ENCODE measurements at places on chromosomes 6 and 20.

DNA sequence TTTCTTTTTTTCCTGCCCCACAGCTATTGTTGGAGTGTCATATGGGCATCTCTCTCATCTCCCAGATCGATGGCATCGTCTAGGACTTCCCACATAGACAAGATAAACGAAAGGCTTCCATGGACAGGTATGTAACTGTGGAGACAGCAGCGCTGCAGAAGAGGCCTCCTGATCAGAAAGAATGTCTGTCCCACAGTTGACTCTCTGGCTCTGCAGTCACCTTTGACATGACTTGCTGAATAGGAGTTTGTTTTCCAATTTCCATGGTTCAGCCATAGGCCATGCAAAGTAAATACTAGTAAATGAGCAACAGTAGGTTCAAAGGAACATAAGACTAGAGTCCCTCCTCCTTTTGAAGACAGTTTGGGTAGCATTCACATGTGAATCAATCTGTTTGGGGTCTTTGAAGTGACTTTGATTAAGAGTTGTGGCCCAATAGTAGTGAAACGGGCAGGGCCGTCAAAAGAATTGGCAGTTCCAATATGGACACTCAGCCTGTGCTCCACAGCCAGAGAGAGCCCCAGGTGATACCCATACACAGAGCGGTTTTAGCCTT, 134.7 kb upstream of the IFNGR1 start:
- DNase-seq, result no peak

GRCh38 chr6:18405477-18406293, 18.5 kb downstream of the RNF144B start:
- peak; percentile 55 for DNase-seq

GRCh38 chr6:102853249-102853955, 1459.9 kb downstream of the GRIK2 start:
- no peak for DNase-seq

GRCh38 chr6:7543789-7544424, 2.4 kb downstream of the DSP start:
- DNase-seq, result no peak

DNA sequence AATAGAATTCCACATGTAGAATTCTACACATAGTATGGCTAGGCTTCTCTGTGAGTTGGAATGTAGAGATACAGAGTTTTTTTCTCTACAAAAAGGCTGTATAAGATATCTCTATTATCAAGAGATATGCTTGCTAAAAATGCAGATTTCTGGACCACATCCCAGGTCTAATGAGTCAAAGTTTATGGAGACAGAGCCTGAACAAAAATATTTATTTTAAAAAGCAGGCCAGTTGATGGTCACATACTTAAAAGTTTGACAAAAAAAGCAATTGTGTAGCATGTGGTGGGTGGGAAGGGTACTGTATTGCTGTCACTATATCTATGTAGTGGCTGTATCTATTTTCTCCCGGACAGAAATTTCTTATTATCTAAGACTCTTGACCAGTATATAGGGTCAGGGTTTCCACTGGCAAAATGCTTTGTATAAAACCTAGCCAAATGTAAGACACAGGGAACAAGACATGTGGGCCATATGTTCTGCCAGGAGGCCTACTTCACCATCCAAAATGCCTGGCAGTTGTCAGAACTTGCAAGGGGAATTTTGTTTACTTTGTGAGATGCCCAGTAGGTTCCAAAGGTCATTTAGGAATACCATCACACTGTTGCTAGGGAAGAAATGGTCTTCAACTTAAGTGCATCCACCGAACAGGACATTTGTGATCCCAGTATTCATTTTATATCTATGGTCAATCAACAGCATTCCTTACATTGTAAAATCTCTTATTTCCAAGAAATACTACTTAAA, 60.6 kb downstream of the SHPRH start:
- no peak for DNase-seq

GRCh38 chr20:761418-762381, 6.6 kb downstream of the SLC52A3 start:
- no peak for DNase-seq

DNA sequence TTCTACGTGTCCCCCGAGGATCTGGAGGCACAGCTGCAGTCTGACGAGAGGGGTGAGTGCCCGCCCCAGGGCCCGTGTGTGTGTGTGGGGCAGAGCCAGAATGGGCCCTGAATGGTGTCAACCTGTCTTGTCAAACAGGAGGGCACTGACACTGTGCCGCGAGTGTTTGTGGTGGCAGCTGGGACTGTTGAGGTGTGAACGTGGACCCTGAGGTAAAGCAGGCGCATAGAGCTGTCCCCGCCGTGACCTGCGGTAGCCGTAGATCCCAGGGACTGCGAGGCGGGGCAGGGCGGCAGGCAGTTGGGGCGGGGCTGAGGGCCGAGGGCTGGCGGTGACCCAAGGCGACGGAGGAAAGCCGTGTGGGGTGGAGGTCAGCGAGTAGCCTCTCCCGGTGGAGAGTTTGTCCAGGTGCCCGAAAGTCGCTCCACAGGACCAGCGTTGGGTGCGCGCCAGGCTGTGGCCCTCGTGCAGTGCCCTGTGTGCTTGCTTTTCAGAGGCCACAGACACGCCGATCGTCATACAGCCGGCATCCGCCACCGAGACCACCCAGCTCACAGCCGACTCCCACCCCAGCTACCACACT, 25.2 kb downstream of the UCKL1 start:
- DNase-seq, result no peak

- DNase-seq, result no peak
Observed at GRCh38 chr20:45153147-45153546, 21.6 kb upstream of the PI3 start.

GRCh38 chr6:13302751-13303667, 25.3 kb downstream of the TBC1D7 start:
- DNase-seq, result peak; percentile 99

DNA sequence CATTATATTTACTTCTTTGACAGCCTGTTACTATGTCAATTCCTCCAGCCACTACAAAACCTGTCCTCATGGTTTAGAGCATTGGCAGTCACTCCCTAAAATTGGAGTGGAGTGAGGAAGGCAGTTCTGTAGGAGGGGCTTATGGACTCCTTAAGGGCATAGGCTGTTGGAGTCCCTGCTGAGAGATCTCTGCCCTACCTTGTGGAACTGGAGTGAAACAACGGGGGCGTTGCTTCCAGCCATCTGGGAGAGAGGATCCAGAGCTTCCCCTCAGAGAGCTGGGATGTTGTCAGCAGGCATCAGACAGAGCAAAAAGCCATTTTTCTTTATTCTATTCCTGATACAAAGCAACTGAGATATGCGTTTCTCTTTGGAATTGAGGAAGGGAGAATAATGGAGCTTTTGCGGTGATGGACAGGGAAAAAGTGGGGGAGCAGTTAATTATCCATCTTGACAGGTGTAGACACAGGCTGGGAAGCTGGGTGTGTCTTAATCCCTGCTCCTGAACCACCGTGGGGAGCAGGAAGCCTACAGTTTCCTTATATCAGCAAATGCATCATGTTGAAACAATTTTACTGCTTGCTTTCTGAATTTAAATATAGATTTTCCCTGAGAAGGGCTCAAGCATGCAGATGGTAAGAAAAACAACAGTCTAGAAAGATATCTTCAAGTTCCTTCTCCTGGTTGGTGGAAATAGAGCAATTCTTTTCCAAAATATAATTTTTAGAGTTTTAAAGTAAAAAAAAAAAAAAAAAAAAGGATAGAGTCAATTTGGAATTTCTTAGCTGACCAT, 402.5 kb downstream of the PLCB1 start:
- DNase-seq, result no peak

DNA sequence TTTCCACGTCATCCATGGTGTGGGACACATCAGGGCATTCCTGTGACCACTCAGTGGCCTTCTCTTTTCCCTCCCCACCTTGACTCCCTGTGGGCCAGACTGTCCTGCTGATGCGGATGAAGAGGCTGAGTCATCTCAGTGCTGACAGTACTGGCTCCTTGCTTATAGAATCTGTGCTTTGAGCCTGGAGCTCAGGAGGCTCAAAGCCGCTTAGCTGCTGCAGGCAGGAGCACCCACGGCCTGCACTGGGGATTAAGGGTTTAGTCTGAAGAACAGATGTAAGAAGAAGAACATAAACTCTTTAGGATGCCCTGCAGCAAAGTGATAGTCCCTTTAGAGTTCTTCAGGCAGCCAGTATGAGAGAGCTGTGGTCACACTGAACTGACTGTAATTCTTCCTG, 642.0 kb upstream of the CHD6 start:
- DNase-seq, result no peak

DNA sequence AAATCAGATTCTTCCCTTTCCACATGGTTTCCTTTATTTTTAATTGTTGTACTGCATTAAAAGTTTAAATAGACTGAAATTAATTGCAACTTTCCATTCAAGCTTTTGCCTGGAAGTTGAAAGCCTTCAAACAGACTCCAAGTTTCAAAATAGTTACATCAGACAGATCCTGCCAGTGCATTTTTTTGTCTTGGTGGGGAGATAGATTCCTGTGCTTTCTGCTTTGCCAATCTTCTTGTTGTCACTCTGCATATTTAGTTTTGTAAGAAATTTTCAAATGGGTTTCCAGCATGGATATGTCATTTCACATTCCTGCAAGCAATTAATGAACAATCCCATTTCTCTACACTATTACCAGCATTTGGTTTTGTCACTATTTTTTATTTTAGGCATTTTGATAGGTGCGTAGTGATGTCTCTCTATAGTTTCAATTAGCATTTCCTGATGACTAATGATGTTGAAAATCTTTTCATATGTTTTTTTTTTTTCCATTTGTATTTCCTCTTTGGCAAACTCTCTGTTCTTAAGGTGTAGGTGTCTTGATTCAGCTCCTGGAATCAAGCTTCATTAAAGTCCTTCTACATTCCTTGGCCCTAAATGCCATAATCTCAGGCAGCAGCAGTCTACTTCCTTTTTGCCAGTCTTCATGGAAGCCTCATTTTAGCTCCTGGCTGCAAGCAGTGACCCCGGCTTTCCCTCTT, 40.5 kb downstream of the SCP2D1 start:
- no peak for DNase-seq

DNA sequence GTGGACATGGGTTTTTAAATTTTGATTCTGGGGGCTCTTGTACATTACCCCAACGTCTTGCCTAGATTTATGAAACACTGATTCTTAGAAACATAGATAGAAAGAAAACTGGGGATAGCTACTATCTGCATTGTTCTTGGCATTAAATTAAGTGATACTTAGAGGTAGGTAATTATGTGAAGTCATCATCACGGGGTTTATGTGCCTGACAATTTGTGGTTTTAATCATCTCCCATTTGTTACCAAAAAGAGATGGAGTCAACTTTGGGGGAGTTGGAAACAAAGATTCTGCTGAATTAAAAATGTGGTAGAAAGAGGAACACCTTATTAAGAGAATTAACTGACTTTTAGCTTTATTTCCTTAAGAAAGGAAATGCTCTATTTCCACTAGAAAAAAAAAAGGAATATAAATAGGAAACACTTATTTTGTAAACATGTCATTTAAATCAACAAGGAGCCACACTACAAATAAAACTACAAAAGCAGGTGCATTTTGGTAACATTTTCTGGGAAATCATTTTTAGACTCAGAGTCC, 5.6 kb downstream of the TNFAIP3 start:
- DNase-seq, result no peak

- no peak for DNase-seq
Observed at GRCh38 chr6:42105156-42105648, 37.2 kb downstream of the C6orf132 start.

- DNase-seq, result no peak
Observed at GRCh38 chr6:34610819-34611477, 54.8 kb upstream of the SPDEF start.

GRCh38 chr6:14888575-14889000, 357.3 kb upstream of the JARID2 start:
- peak; percentile 39 for DNase-seq

DNA sequence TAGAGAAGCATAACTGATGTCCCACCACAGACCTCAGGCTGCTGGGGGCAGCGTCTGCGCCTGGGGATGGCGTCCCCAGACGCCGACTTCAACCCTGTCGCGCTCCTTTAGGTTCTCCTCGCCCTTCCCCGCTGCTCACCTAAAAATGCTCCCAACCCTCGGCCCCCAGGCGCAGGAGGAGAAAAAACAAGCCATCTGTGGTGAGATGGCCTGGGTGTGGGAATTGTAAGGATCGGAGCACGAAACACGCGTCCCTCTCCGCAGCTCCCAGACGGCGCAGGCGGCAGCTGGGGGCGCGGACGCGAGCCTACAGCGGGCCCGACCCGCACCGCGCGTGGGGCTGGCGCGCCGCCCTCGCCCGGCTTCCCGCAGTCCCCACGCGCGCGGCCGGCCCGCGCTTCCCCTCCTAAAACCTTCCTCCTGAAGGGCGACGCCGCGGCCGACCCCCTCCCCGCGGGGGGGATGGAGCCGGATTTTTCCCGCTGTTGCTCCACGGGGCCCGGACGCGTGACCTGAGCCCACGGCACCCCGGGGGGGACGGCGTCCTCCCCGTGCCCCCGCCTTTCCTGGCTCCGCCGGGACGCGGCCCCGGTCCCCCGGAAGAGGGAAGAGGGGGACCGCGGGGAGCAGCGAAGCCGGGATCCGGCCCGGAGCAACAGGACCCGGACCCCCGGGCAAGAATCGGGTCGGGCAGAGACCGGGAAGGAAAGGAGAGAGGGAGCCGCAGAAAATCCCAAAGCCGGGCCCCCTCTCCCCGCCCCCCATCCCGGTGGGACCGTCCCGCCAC, 611 bp downstream of the EPB41L2 start:
- peak; percentile 20 for DNase-seq

DNA sequence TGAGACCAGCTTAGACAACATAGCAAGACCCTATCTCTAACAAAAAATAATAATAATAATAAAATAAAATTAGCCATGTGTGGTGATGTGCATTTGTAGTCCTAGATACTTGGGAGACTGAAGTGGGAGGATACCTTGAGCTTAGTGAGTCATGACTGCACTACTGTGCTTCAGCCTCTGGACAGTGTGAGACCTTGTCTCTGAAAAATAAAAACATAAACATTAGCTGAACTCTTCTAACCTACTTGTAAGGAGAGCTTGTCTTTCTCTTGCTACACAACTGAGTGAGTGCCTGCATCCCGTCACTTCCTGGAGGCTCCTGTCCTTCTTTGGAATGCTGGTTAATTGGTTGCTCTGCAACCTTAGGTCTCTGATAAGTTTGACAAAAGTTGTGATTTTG, 5.1 kb upstream of the DBNDD2 start:
- DNase-seq, result no peak

- peak; percentile 55 for DNase-seq
Observed at GRCh38 chr6:34391786-34392496, 528 bp downstream of the NUDT3 start.

GRCh38 chr6:135499441-135500340, 2.2 kb upstream of the AHI1 start:
- no peak for DNase-seq

GRCh38 chr6:78605909-78606446, 261.4 kb upstream of the IRAK1BP1 start:
- no peak for DNase-seq

DNA sequence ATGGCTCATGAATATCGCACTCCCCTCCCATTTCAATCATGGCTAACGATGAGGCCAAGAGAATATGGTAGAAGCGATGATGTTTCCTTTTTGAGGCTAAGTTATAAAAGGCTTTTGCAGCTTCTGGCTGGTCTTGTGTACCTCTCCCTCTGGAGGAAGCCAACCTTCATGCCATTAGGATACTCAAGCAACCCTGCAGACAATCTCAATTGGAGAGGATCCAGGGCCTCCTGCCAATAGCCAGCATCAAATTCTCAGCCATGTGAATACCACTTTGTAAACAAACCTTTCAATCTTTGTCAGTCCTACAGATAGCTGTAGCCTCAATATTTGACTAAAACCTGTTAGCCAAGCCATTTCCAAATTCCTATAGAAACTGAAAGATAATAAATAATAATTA, 738.4 kb downstream of the KIF16B start:
- no peak for DNase-seq
